ENCODE measurements at places on chromosomes 12 and 14.

DNA sequence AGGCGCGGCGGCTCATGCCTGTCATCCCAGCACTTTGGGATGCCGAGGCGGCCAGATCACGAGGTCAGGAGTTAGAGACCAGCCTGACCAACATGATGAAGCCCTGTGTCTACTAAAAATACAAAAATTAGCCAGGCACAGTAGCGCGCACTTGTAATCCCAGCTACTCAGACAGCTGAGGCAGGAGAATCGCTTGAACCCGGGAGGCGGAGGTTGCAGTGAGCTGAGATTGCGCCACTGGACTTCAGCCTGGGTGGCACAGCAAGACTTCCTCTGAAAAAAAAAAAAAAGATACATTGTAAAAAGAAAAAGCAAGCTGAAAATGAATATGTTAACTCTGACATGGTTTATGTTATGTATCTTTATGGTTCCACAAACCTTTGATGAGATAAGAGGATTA, 33.6 kb downstream of the RPGRIP1 start:
- no peak for DNase-seq

DNA sequence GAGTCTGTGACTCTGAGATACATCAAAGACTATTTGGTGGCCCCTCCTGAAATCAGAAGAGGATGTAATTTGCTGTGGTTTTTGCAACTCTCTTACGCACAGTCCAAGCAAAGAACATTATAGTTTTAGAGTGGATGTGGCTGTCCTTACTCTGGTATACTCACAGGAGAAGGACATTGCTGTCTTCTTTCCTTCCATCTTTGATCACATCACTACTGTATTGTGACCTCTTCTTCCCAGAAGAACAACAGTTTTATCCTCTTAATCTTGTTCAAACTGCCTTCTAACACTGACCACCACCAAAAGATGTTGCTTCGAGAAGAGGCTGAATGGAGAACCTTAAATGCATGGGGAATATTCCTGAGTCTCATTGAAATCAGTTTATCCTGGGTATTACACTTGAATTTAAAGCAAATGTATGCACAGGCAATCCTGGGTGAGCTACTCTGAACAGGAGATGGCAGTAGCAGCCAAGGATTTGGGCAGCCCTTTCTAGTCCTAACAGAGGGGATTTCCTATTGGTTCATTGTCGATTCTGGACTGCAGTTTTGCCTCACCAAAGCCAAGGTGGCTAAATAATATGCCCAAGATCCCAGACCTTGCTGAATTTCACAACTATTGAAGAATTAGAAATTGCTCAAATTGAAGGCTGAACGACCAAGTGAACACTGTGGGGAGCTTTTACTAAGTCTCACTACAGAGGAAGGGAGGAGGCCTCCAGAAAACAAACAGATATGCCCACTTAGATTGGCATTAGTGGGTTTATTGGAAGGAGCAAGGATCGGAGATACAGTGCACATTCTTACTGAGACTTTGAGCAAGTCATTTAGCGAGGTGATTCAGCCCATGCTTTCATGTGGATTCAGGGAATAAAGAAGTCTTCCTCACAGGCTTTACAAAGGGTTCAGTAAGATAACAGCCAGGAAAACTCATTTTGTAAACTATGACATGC, 282.8 kb downstream of the PAWR start:
- DNase-seq = no peak

GRCh38 chr14:48874711-48875110, 711.5 kb downstream of the RPS29 start:
- no peak for DNase-seq

DNA sequence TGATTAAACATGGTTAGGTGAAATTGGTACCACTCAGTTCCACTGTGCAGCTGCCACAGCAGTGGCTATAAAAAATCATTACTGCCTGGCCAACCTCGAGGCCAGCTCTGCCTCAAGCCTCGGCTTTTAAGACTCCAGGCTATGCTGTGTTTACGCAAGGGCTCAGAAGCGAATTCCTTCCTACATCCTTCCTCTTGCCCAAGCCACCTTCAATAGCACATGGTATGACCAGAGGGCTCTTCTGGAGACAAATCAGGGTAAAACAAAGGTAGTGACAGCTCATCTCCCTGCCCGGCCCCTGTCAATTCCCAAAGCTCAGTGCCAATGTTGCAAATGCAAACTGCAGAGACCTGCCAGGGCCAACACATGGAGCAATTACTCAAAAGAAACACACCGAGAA, 31.9 kb downstream of the NUAK1 start:
- no peak for DNase-seq

DNA sequence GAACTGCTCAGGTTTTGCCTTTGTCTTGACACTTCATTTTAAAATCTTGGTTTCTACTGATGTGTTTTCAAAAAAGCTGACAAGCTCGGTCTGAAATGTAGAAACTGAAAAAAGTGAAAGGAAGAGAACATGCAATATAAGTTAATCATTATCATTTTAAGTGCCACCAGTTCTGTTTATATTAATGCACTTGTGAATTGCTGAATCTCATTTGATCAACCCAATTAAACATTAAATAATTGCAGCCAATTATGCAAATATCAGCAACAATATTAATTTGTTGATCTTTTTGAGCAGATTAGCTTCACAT, 133.8 kb downstream of the BCAT1 start:
- DNase-seq = no peak

GRCh38 chr14:89926694-89927093, 27.8 kb downstream of the EFCAB11 start:
- DNase-seq = no peak

- DNase-seq = no peak
These were observed 59.3 kb downstream of the ABCC9 start for GRCh38 chr12:21881965-21882364.

- no peak for DNase-seq
These were observed 42.8 kb downstream of the SLC8B1 start for GRCh38 chr12:113292091-113292490.

- DNase-seq = no peak
These were observed 4.7 kb upstream of the SLC48A1 start for GRCh38 chr12:47768323-47768811.

DNA sequence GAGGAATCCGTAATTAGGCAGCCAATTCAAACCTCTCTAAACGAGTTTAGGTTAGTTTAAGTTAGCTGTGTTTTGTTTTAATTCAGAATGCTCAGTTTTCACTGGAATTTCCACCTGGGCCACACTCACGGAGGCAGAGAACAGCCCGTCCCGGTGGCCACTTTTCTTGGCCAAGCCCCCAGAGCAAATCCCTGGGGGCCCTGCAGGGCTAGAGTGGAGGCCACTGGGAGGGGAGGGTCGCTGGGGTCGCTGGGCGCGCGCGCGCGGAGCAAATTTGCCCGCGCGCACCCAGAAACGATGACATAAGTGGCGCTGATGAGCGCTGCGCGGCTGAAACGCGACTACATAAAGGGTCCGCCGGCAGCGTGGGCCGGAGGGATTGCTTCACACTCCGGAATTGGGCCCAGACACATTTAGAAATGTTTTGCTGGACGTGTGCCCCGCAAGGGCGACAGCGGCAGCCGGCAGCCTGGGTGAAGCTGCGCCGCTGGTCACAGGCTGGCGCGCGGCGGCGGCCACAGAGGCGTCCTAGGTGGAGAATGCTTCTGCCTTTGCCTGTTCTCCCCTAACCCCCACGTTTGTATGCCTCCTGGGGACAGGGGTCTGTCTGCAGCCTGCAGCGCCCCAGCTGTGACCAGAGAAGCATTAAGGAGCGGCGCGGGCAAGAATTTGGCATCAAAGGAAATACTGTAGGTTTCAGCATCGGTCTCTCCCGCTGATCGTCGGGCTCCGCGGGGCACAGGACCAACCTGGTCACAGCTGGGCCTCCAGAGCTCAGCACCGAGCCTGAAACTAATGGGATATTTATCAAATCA, 37.9 kb upstream of the TBX5 start:
- DNase-seq = no peak

DNA sequence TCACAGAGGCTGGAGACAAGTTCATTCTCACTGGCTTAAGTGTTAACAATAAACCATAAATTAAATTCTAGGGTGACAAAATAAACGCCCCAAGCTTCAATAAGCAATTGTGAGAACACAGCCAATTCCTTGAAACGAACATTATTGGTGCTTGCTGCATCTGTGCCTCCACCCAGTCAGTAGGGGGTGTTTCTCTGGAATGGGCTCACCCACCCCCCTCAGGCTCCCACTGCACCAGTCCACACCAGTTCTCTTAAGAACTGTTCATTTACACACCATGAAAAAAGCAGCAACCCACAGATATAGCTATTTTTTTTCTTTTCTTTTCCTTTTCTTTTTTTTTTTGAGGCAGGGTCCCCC, 34.7 kb downstream of the CDC42BPB start:
- DNase-seq = no peak

- no peak for DNase-seq
These were observed 89.5 kb downstream of the FBXO33 start for GRCh38 chr14:39342768-39343167.

- DNase-seq = no peak
These were observed 30.2 kb upstream of the CPM start for GRCh38 chr12:68962877-68963855.

DNA sequence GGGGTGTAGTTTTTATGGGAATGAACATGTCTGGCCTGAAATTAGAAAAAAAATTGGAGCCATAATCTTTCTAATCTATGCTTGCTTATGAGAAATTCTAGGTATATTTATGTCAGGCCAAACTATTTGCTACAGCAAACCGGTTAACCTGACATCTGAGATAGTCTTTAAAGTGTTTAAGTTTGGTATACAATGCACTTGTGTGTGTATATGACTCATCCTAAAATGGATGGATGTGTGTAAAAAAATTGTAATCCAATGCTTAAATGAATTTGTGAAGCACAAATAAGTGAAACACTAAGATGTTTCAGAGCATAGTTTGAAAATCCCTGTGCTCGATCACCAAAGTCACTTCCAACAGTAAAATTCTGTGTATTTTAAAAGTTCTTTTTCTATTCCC, 6.7 kb downstream of the CNOT2 start:
- DNase-seq = no peak

- DNase-seq = no peak
These were observed 610.6 kb upstream of the TBX3 start for GRCh38 chr12:115294453-115295133.

- no peak for DNase-seq
These were observed 13.0 kb downstream of the ASPG start for GRCh38 chr14:104098272-104099095.

DNA sequence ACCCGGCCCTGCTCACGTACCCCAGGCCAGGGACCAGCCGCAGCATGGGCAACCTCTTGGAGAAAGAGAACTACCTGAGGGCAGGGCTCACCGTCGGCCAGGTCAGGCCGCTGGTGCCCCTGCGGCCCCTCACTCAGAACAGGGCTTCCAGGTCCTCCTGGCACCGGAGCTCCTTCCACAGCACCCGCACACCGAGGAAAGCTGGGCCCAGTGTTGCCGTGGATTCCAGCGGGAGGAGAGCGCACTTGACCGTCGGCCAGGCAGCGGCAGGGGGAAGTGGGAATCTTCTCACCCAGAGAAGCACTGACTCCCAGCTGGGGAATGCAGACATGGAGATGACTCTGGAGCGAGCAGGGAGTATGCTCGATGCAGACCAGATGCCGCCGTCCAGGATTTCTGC, 7.9 kb upstream of the VAMP1 start:
- DNase-seq = no peak

- no peak for DNase-seq
These were observed 34.2 kb upstream of the NINJ2 start for GRCh38 chr12:697481-697880.

- DNase-seq = no peak
These were observed 96.8 kb upstream of the SYT10 start for GRCh38 chr12:33536431-33536830.

GRCh38 chr12:76226397-76226796, 121.8 kb downstream of the BBS10 start:
- DNase-seq = no peak

GRCh38 chr12:130428116-130428515, 90.4 kb downstream of the PIWIL1 start:
- DNase-seq = no peak

DNA sequence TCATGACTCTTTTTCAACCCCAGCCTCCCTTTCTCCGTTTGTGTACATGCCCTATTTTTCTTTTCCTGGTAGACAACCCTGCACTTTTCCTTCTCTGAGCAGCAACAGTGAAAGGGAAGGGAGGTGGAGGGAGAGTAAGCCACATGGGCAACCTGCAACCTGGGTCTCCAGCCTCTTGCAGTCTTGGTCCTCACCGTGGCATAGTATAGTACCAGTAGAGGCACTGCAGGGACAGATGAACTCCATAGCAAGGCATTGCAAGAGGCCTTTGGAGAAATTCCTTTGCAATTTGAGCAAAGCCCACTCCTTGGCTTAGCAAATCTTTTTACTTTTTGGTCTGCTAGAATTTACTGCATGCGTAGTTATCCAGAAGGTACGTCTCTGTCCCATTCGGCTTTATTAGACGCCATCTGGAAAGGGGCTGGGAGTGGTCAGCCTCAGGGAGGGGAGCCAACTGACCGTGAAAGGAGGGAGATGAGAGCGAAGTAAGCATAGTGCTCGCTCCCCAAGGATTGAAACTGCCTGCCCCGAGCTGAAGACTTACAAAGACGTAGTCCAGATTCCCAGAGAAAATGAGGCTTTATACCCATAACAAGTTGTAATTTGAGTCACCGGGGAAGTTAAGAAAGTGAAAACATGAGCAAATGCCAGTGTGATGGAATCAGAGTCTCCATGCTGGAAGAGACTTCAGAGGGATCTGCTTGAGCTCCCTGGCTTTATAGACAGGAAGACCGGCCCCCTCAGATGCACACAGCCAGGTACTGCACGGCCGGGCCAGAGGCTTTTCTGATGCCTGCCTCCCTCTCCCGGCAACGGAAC, 332.0 kb downstream of the CACNA1C start:
- no peak for DNase-seq

All from stimulated activated CD8-positive, alpha-beta memory T cell treated with anti-CD3 and anti-CD28 coated beads, Interleukin-2, amount 100 ng/mL, for 1 hour (primary cell).